ENCODE measurements at places on chromosomes 1 and 21.

- no peak for DNase-seq
Measured at GRCh38 chr1:39926820-39927219, 25.1 kb upstream of the MYCL start.

GRCh38 chr1:13604721-13605120 is 21.1 kb downstream of the PDPN start:
- no peak for DNase-seq

DNA sequence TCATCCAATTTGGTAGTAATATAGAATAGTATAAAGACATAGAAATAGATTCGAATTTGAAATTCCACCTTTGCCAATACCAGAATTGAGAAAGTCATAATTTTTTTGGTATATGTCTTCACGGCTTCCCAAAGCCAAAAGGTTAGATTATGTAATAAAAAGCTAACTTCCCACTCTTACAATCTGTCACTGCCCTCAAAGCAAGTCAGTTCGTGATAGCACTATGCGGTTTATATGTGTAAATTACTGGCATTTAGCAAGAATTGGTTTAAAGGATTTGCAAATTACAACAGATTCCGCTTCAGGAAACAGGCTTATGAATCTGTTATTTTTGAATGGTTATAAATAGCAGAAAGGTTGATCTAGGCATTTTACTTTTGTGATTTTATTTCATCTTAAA is 679.4 kb upstream of the ADGRL2 start:
- no peak for DNase-seq

DNA sequence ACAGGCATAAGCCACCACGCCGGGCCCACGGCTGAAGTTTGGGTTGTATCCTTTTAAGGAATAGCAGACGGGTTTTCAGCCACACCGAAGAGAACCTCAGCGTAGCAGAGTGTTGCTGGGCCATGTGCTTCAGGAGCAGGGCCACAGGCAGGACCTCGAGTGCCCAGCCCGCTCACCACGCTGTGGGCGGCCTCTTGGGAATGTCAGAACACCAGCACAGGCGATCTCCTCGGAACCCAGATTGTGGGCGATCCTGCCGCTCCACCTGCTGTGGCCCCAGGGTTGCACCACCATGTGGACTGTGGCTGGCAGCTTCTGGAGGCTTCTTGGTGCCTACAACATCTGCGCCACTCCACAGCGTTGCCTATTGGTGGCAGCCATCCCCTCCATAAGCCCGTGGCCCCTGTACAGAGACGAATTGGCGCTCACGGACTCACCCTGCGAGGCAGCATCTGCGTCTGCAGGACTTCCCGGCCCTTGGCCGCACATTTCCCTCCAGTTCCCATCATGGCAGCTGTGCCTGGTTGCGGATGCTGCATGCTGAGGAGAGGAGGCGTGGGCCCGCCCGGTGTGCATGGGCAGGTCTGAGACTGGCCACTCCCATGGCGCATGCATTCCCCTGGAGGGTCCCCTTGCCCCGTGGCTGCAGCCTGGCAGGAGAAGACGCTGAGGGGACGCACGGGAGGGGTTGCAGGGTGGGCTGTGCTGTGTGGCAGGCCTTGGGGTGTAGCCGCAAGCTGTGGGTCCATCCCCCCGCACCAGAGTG is 69.3 kb downstream of the SKI start:
- DNase-seq = no peak

DNA sequence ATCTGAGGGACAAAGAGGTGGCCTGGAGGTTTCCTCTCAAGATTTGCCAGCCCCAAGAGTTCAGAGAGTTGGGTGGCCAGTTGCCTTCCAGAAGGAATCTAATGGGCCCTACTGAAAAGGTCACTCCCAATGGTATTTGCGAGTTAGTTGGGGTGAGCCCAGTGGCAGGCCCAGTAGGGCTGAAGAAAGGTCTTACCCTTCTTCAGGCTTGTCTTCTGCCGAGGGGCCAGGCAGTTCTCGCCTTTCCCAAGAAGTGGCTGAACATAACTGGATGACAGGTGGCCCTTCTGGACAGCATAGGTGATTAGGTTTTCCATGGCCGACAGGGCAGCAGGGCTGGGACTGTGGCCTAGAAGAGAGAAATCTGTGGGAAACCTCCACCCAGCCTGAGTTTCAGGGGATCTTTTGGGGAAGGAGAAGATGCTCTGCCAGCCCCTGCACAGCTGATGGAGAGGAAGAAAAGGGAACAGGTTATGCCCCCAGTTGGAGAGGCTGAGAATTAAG is 7.2 kb downstream of the PGLYRP4 start:
- DNase-seq = no peak

- no peak for DNase-seq
Measured at GRCh38 chr1:172928412-172928811, 122.3 kb downstream of the TNFSF18 start.

- no peak for DNase-seq
Measured at GRCh38 chr21:42989816-42990650, 15.7 kb downstream of the PKNOX1 start.

Measured in RCC 7860 (cell line).